Activated CD8-positive, alpha-beta memory T cell treated with anti-CD3 and anti-CD28 coated beads for 4 hours (primary cell): ENCODE measurements at places on chromosomes 7 and 10.

- no peak for DNase-seq
Observed at GRCh38 chr7:19665399-19666008, 43.3 kb downstream of the POLR1F start.

DNA sequence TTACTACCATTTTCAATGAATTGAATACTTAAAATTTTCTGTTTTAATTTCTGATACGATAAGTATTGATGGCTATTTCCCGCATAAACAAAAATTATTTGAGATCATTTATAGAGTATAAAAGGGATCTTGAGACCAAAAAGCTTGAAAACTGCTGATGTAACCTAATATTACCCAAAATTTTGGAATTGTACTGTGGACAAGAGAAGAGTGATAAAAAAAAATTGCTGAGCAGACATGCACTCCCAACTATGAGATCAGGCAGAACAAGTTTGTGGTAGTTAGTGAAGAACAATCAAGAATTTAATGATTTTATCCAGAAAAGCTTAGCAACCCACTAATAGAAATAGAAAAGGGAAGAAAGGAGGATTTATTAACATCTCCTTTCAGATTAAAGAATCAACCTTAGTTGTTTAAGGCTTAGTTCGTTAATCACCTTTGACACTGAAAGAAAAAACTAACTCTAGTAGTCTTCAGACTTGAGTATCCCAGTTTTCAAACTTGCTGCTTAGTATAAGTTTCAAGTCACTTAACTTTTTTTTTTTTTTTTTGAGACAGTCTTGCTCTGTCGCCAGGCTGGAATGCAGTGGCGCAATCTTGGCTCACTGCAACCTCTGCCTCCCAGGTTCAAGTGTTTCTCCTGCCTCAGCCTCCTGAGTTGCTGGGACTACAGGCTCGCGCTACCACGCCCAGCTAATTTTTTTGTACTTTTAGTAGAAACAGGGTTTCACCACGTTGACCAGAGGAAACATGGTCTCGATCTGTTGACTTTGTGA lies 50.6 kb upstream of the ZC3HAV1 start:
- DNase-seq: no peak

DNA sequence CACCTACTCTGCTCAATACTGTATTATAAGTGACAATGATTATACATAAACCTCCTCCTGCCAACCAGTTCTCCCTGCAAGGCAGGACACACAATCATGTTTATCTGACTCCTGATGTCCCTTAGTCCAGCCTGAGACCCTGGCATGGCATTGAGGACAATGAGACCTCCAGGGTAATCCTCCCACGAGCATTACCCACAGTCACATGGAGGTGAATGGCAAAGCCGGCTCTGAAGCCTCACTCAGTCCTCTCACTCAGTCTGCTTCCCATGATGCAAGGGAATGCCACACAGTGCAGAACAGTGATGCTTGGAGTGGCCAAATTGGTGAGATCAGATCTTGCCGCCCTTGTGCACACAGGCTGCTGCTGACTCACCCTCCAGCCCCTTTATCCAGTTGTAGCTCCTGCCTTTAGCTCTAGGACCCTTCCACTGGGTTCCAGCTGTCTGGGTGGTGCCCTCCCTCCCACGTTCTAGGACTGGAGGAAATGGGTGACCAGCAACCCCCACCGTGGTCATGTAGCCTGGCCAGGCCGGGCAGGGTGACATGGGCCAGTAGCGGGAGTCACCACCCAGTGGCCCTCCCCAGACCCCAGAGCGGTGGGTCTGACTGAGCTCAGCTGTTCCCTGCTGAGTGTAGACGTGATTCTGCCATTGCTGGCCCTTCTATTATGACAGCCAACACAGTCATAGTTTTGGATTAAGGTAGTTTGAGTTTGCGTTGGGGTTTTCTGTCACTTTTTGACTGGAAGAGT lies 5.5 kb upstream of the ADCY1 start:
- no peak for DNase-seq

- no peak for DNase-seq
Observed at GRCh38 chr7:30249316-30249715, 35.1 kb upstream of the ZNRF2 start.

- no peak for DNase-seq
Observed at GRCh38 chr10:75401569-75402485, at the start of gene ZNF503. Gene ZNF503 (minus strand): TSS chr10:75401764. CDS start chr10:75401419, 345 bp downstream.

DNA sequence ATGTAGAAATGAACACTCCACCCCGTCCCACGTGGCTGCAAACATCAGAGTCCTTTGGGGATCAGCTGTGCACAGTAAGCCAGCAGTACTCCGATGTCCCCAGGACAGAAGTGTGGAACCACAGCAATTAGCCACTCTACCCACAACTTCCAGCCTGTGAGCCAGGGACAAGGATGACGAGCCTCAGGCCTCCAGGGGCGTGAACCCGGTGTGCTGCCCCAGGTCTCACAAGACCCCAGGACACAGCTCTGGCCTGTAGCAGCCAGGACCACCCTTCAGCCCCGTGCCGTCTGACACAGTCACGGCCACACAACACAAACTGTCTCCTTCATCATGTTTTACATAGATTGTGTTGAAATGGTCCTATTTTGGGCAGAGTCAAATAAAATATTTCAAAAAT lies 113.0 kb upstream of the DIP2C start:
- DNase-seq: no peak

DNA sequence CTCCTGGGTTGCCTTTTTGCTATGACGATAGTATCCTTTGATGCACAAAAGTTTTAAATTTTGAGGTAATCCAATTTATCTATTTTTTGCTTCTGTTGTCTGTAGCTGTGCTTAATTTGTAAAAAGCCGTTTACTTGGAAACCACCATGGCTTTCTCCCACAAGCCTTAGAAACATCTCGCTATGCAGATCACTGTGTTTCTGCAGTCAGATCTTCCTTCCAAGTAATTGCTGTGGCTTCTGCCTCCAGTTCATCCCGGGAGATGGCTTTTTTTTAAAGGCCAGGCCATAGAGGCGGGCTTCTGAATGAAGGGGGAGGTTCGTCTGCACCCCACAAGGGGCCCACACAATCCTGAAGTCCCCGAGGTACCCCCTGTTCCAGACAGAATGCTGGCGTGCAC lies 48.3 kb upstream of the OCM2 start:
- DNase-seq: no peak

- DNase-seq: no peak
Observed at GRCh38 chr10:47396311-47396717, 12.2 kb upstream of the ZNF488 start.

GRCh38 chr10:35552650-35553342 lies 52.3 kb upstream of the GJD4 start:
- DNase-seq: no peak

DNA sequence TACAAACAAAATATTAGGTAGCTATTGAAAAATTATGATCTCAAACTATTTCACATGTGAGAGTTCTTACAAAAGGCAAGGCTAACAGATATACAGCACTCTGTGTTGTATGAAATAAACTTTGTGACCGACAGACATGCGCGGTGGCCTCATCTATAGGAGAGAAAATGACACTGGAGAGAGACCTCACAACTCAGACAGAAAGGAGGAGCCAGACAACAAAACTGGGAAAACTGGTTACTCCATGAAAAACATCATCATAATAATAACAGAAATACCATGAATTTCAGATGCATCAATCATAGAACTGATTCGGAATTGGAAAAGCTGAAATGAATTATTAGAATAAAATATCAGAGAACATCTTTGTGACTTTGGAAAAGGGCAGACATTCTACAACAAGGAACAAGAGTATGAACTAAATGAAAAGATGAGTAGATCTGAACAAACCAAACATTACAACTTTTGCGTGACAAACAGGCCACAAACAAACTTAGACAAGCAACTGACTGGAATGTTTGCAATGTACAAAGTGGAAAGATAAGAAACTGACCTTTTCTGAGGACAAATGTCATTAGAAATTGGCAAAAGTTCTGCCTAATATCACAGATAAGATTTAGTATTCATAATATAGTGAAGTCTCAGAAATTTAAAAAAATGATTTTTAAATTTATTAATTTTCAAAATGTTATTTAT lies 69.3 kb downstream of the TNS3 start:
- no peak for DNase-seq

DNA sequence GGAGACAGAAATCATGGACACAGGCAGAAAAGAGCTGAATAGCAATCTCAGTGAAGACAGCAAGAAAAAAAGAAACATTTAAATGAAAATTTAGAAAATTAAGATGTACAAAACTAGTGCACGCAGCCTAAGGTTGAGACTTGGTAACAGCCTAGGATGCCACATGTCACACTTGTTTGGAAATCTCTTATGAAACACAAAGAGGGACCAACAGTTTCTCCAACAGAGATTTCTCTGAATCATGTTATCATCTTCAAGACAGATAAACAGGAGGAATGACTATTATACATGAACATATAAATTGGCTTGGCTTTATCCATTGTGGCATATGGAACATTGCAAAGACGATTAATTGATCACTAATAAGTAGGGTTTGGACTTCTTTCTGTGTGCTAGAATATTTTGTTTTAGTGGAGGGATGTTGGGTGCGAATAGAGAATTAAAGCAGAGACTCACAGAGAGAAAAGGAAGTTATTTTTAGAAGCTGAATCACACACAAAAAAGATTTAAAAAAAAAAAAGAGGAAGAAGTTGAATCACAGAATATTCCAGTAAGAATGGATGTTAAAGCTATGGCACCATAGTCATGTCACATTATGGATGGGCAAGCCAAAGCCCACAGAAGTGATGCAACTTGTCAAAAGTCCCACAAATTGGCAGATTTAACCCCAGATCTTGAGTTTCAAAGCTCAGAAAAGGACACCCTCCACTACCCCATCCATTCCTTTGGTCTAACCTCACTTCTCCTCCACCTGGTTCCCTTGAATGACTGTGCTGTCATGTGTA lies 91.6 kb downstream of the MYOF start:
- no peak for DNase-seq

GRCh38 chr7:54882694-54883093 lies 123.7 kb upstream of the SEC61G start:
- DNase-seq: no peak

- no peak for DNase-seq
Observed at GRCh38 chr7:137771679-137772078, 75.1 kb downstream of the DGKI start.

DNA sequence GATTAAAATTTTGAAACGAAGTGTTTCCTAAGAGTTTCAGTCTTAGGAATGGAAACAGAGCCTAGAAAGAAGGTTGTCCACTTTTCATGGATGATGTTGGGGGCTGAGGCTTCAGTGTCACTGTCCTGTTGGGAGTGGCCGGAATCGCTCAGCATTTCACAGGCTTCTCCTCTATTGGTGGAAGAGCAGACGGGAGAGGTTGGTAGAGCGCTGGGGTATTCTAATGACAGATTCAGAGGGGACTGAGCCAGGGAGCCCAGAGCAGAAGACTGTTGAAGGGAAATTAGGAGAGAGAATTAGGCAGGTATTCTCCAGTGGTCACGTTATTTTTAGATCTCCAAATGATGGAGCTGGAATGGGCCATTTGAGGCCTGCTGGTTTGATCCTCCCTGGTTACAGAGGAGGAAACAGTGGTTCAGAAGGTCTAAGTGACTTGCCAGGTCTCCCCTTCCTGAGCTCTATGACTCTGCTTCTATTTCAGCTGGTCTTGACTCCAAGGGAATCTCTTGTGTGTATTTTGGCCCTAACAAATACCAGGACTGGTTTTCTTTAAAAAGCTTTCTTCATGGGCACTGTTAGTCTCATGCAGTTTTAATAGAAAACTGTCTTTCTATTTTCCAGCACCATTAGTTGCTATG lies 35.7 kb upstream of the EEPD1 start:
- DNase-seq: no peak

DNA sequence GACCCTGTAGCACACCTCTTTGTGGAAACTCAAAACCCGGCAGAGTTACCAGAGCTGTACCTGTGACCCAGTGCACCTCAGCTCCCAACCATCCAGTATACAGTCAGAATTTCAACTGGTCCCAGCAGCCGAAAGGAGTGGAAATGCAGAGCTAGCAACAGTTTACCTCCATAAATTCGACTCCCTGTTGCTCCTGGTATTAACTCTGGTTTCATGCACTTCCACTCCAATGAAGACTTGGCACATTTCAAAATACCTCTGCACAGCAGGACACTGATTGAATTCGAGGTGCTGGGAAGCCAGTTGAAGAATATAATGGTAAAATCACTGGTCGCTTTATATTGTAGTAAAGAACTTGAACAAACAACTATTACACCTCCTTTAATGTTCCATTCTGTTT lies 17.9 kb upstream of the TIAL1 start:
- no peak for DNase-seq

DNA sequence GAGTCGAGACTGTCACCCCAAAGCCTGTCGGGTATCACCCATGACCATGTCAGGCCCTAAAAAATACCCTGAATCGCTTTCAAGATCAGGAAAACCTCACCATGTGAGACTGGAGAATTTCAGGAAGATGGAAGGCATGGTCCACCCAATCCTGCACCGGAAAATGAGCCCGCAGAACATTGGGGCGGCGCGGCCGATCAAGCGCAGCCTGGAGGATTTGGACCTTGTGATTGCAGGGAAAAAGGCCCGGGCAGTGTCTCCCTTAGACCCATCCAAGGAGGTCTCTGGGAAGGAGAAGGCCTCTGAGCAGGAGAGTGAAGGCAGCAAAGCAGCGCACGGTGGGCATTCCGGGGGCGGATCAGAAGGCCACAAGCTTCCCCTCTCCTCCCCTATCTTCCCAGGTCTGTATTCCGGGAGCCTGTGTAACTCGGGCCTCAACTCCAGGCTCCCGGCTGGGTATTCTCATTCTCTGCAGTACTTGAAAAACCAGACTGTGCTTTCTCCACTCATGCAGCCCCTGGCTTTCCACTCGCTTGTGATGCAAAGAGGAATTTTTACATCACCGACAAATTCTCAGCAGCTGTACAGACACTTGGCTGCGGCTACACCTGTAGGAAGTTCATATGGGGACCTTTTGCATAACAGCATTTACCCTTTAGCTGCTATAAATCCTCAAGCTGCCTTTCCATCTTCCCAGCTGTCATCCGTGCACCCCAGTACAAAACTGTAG lies 176.2 kb downstream of the RTKN2 start:
- no peak for DNase-seq

- DNase-seq: no peak
Observed at GRCh38 chr10:86823565-86823964, 67.1 kb downstream of the BMPR1A start.

DNA sequence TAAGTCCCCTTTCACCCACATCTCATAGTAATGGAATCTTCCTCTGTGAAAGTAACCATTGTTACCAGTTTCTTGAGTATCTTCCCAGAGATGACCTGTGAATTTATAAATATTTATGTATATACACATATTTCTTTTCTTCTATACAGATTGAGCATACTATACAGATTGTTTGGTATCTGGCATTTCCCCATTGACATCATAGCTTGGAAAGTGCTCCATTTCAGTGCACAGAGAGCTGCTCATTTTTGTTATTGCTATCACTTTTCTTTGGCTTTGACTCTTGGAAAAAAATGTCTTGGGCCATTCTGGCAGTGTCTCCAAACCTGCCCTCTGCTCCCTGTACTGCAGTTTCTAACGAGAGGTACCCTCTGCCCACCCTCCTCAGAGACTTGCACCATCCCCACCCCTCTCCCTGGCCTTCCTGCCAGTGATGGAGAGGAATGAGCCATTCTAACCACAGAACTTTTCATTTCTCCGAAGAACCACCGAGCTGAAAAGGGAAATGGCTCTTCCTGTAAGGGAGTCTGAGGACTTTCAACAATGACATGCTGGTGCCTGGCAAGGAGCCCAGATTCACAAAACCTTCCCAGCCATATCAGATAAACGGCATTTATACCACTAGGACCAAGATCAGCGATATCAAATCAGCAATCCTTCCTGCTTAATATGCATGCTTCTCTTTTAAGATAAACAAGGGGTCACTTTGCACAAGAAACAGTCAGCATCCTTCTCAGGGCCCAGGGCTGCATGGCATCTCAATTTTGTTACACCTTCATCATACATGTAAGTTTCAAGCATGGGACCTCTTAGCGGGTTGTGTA lies 19.7 kb upstream of the CCSER2 start:
- DNase-seq: peak; percentile 5

- DNase-seq: no peak
Observed at GRCh38 chr10:125871338-125871737, 9.8 kb downstream of the DHX32 start.
